ENCODE measurements at places on chromosomes 16 and 17.
A peak's percentile ranks its signal among the peaks of the same experiment; 100 is the strongest.

- H3K27me3 ChIP-seq = peaks cover 8% of the 10 kb centered on the region
- no peak for DNase-seq
- H3K4me1 ChIP-seq = peaks cover 26% of the 10 kb centered on the region
- H3K27ac ChIP-seq = no peak overlapping the region
- H3K36me3 ChIP-seq = no peaks in the 10 kb centered on the region
These were observed 2.0 kb upstream of the CAVIN1 start for GRCh38 chr17:42424991-42425610.

GRCh38 chr17:28956112-28956511, 4.8 kb upstream of the PHF12 start:
- no peaks in the 10 kb centered on the region for H3K4me1 ChIP-seq
- DNase-seq = no peak
- no peak overlapping the region for H3K27ac ChIP-seq
- H3K4me3 ChIP-seq = no peak overlapping the region

- DNase-seq = no peak
- no peaks in the 10 kb centered on the region for H3K4me1 ChIP-seq
- no peak overlapping the region for H3K27ac ChIP-seq
- no peaks in the 10 kb centered on the region for H3K27me3 ChIP-seq
- peaks cover 45% of the 10 kb centered on the region for H3K36me3 ChIP-seq
These were observed 13.1 kb downstream of the MRM3 start for GRCh38 chr17:795276-795675.

DNA sequence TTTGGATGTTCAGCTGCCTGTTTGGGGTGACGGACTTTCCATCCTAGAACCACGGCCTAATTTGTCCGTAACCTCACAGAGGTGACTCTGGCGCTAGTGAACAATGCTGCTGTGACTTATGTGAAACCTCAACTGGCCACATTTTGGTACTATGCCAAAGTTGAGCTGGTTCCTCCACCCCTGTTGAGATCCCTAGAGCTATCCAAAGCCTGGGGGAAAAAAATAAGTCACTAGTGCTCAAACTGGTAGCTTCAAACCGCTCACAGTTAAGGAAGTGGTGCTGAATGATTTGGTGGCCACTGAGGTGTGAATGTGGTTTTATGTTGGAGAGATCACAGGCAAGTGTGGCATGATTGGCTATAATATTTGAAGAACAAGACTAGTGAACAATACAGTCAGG, 11.3 kb upstream of the TUBG2 start:
- H3K27me3 ChIP-seq = no peaks in the 10 kb centered on the region
- no peaks in the 10 kb centered on the region for H3K4me1 ChIP-seq
- DNase-seq = no peak
- H3K36me3 ChIP-seq = no peaks in the 10 kb centered on the region
- H3K4me3 ChIP-seq = no peak overlapping the region

GRCh38 chr17:42016411-42016831, 818 bp downstream of the DNAJC7 start:
- peaks cover 1% of the 10 kb centered on the region for H3K36me3 ChIP-seq
- H3K27me3 ChIP-seq = no peaks in the 10 kb centered on the region
- DNase-seq = no peak
- peak overlapping the region; percentile 92 for H3K4me3 ChIP-seq

GRCh38 chr17:77164483-77165091, 23.8 kb downstream of the SEC14L1 start:
- H3K4me1 ChIP-seq = peaks cover 4% of the 10 kb centered on the region
- H3K36me3 ChIP-seq = peaks cover 7% of the 10 kb centered on the region
- DNase-seq = no peak
- no peaks in the 10 kb centered on the region for H3K27me3 ChIP-seq

DNA sequence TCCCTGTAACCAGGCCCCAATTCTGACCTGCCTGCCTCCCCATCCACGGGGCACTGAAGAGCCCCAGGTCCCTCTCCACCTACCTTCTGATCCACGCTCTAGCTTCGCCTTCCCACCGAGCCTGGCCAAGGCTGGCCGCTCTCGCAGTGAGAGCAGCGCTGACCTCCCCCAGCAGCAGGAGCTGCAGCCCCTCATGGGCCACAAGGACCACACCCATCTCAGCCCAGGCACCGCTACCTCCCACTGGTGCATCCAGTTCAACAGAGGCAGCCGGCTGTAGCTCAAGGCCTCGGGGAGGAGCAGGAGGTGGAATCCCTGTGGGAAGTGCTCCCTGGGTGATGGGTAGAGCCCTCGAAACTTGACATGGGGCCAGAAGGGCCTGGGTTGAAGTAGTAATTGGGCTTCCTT, 8.4 kb upstream of the PLEKHG4 start:
- H3K4me3 ChIP-seq = peak overlapping the region; percentile 25
- DNase-seq = no peak
- H3K4me1 ChIP-seq = no peaks in the 10 kb centered on the region
- no peaks in the 10 kb centered on the region for H3K36me3 ChIP-seq
- H3K27me3 ChIP-seq = no peaks in the 10 kb centered on the region
- no peak overlapping the region for H3K27ac ChIP-seq

DNA sequence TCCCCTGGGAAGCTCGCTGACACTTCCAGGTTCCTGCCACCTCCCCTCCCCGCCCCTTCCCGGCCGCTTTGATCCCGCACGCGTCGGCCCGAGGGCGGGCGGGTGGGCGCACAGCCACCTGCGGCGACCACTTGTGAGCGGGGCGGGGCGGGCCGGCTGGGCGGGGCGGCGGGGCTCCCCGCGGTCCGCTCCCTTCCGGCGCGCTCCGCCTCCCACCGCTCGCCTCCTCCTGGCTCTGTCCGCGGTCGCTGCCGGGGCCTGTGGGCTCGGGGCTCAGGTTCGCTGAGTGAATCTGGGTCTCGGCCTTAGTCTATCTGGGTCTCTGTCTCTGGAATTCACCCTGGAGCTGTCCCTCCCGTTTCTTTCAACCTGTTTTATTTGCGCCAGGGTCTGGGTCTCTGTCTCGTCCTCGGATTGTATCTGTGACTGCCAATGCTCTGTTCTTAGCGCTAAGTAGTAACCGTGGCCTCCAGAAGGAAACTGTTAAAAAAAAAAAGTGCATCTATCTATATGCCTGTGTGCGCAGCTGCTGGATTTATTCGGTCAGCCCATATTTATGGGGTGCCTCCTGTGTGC, 2.7 kb upstream of the HES7 start:
- peak overlapping the region; percentile 65 for H3K4me3 ChIP-seq
- peaks cover 38% of the 10 kb centered on the region for H3K27me3 ChIP-seq
- no peak overlapping the region for H3K27ac ChIP-seq
- DNase-seq = peak; percentile 53
- peaks cover 26% of the 10 kb centered on the region for H3K4me1 ChIP-seq
- no peaks in the 10 kb centered on the region for H3K36me3 ChIP-seq

GRCh38 chr16:70490261-70490660, 33.1 kb downstream of the COG4 start:
- H3K27ac ChIP-seq = no peak overlapping the region
- H3K36me3 ChIP-seq = peaks cover 5% of the 10 kb centered on the region
- H3K4me3 ChIP-seq = no peak overlapping the region
- no peaks in the 10 kb centered on the region for H3K4me1 ChIP-seq

- no peaks in the 10 kb centered on the region for H3K4me1 ChIP-seq
- no peak overlapping the region for H3K4me3 ChIP-seq
- no peaks in the 10 kb centered on the region for H3K27me3 ChIP-seq
- H3K36me3 ChIP-seq = no peaks in the 10 kb centered on the region
These were observed 80.4 kb downstream of the PGS1 start for GRCh38 chr17:78458736-78459335.

DNA sequence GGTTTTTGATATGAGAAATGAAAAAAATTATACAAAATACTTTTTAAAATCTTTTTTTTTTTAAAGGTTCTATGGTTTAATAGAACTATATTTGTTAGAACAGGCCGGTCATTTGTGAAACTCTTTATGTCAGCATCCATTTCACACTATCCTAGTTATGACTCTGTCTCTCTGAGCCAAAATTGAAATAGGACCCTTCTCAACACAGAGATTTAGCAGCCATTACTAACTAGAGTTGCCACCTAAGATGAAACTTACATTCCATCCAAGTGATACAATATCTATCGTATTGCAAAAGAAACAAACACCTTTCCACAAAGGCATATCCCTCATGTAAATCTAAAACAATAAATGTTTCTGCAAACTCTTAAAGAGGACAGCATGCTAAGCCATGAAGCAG, 249.8 kb downstream of the CDH11 start:
- no peak overlapping the region for H3K27ac ChIP-seq
- no peaks in the 10 kb centered on the region for H3K4me1 ChIP-seq
- H3K27me3 ChIP-seq = no peaks in the 10 kb centered on the region
- no peak overlapping the region for H3K4me3 ChIP-seq
- no peak for DNase-seq
- no peaks in the 10 kb centered on the region for H3K36me3 ChIP-seq

- peaks cover 6% of the 10 kb centered on the region for H3K4me1 ChIP-seq
- H3K27ac ChIP-seq = no peak overlapping the region
- peaks cover 24% of the 10 kb centered on the region for H3K36me3 ChIP-seq
- DNase-seq = no peak
- H3K4me3 ChIP-seq = no peak overlapping the region
These were observed 29.5 kb downstream of the KAT7 start for GRCh38 chr17:49817993-49818392.

DNA sequence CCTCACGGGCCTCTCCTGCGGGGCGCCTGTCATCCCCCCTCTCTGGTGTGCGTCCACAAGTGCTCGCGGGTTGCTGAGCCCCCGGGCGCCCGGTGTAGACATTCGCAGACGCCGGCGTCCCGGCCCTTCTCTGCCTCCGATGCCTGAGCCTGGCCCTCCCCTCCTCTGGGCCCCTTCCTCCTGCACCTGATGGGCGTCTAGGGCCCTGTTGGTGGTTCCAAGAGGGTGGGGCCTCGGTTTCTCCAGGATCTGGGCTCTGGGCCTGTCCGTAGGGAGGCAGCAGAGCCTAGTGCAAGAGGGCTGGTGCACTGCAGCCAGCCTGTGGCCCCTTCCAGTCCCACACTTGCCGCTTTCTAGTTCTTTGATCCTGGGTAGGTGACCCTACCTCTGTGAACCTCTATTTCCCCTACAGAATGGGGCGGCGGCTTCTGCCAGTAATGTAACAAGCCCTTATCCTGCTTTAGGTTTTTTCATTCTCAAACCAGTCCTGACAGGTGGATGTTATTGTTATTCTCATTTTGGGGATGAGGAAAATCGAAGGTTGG, 623 bp downstream of the E4F1 start:
- peak overlapping the region; percentile 93 for H3K4me3 ChIP-seq
- H3K4me1 ChIP-seq = peaks cover 6% of the 10 kb centered on the region

DNA sequence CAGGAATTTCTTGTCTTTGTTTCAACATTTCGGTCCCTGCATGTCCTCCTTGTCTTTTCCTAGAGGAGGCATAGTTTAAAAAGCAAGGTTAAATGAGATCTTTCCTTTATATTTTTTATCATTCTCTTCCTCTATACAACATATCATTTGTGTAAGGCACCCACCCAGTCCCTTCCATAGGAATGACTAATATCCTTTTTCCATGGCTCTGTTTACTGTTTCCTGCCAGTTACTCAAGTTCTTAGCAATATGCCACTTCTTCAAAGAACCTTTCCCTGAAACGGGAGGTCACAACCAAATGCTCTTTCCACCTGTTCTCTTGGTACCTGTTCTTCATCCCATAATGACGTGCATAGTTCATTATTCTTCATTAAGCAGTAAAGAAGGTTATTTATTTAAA, 1237.1 kb upstream of the GOT2 start:
- DNase-seq = no peak
- H3K27me3 ChIP-seq = no peaks in the 10 kb centered on the region
- no peak overlapping the region for H3K4me3 ChIP-seq
- no peaks in the 10 kb centered on the region for H3K36me3 ChIP-seq
- no peaks in the 10 kb centered on the region for H3K4me1 ChIP-seq

DNA sequence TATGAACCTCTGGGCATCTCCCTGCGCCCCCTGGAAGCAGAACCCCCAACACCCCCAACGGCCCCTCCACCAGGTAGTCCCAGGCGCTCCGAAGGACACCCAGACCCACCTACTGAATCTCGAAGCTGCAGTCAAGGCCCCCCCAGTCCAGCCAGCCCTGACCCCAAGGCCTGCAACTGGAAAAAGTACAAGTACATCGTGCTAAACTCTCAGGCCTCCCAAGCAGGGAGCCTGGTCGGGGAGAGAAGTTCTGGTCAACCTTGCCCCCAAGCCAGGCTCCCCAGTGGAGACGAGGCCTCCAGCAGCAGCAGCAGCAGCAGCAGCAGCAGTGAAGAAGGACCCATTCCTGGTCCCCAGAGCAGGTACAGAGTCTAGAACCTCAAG, 1.5 kb downstream of the BCL6B start:
- DNase-seq = no peak
- H3K27me3 ChIP-seq = peaks cover 14% of the 10 kb centered on the region
- no peak overlapping the region for H3K27ac ChIP-seq
- peaks cover 9% of the 10 kb centered on the region for H3K4me1 ChIP-seq
- H3K4me3 ChIP-seq = no peak overlapping the region

DNA sequence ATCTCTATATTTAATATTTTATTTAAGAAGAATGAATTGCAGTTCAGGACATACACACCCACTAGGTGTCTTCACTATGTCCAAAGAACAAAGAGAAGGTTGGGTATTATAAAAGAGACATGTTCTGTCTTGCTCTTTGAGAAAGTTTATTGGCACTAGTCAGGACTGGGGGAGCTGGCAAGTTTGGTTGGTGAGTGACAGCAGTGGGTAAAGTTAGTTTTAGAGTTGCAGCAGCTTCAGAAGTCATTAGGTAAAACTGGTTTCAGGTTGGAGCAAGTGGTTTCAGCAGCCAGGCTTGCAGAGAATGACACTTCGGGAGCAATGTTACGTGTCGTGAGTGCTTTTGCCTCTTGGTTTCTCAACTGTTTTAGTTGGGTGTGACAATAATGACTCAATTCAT, 142.2 kb upstream of the HS3ST3A1 start:
- peaks cover 7% of the 10 kb centered on the region for H3K4me1 ChIP-seq
- DNase-seq = no peak
- H3K27ac ChIP-seq = no peak overlapping the region
- H3K36me3 ChIP-seq = no peaks in the 10 kb centered on the region
- no peaks in the 10 kb centered on the region for H3K27me3 ChIP-seq

DNA sequence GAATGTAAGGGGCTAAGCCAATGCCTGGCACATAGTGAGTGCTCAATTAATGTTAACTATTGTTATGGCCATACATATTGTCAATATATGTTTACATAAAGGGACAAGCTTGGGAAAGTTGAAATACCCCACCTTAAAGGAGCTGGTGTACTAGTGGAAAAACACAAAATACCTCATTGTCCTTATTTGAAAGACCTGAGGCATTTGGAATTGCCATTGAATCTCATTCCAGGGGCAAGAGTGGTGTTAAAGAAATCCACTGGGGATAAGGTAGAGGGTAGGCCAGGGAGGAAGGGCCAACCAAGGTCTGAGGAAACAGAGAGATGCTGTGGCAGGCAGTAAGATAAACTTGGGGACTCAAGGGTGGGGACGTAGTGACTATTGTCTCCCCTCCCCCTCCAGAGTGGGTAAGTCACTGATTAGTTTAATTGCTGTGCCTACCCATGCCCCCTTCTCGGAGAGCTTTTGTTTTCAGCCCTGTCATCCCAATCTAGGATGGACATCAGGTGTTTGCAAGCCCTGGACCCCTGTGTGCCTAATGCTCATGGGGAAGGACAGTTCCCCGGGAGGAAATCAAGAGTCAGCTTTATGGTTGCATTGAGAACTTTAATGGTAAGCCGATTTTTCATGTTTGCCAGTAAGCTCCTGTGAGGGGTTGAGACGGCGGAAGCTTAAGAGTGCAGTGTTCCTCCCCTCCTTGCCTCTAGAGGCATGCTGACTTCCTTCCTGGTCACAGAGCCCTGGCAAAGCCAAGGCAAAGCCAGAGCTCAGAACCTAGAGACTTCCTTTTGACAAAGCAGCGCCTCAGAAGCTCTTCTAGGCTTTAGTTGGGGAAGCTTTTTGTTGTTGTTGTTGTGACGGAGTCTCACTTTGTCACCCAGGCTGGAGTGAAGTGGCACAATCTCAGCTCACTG, 2.5 kb upstream of the HEATR9 start:
- peaks cover 8% of the 10 kb centered on the region for H3K4me1 ChIP-seq
- no peak overlapping the region for H3K27ac ChIP-seq
- no peaks in the 10 kb centered on the region for H3K27me3 ChIP-seq
- peak; percentile 44 for DNase-seq
